ENCODE measurements at places on chromosomes 3 and 15. TPM values are rescaled to one million over a fixed set of nuclear protein-coding genes. Genes with fewer than 3 reads are reported as not detected.

BOC gene
- total RNA-seq = not detected

GRCh38 chr3:133394561-133395311, 5.1 kb upstream of the BFSP2 start:
- no peak for DNase-seq

DNA sequence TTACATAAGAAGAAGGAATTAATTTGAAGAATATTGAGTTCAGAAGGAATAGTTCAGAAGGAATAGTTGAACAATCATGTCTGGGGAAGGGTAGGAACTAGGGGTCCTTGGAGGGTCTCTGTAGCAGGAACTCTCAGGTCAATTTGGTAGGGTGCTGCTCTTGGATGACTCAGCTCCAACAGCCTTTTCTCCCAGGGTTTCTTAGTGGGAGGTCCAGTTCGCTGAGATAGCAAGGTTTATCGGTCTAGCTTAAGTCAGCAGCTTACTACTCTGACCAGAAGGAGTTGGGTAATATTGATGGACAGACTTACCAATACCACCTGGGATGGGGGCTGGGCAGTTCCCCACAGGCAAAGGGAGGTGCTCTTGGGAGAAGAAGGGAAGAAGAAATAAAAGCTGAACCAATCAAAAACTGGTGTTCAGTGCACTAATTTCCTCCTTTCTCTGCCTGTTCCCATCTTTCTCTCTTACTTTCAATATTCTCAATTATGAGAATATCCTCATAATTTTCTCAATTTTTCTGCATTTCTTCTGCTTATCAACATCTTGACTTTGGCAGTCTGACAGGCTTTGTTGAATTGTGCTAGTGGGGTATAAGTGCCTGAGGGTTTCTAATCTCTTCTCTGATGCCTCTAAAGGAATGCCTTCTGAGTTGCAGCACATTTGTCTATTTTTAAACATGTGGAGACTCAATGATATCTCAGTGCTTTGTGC, 14.4 kb upstream of the MITF start:
- no peak for DNase-seq

DNA sequence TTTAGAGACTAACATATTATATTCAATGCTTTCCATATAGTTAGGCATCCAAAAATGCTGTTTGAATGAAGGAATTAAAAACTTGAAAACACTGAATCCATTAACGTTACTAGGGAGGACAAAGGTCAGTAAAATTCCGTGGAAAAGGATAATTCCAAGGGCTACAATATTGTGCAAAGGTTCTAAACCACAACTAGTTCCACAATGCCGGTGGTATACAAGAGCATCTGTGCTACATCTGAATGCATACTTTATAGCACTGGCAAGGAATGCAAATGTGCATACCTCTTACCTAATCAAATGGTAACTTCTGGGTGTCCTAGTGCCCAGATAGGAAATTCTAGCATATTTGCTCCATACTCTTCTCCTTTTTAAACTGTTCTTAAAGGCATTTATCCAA, 2.2 kb downstream of the ICE2 start:
- no peak for DNase-seq

DNA sequence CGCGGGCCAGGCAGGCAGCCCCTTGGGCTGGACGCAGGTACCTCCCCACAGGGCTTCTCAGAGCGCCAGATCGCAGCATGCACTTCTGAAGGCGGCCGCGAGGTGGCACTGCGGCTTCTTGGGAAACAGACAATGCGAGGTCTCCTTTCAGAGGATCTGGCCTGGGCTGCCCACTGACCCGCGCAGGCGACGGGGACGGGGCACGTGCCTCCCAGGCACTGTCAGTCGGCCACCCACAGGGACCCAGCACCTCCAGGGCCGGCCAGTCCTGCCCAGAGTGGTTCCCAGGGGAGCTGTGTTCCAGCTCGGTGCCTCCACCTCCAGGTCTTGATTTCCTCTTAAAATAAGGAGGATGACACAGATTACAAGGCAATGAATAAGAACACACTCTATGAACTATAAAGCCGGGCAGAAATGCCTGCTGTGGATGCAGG, 24.4 kb upstream of the TXNRD3 start:
- DNase-seq = peak; percentile 71
